Cardiac ventricle fibroblast (primary cell): ENCODE measurements at places on chromosomes 4 and X. TPM values are rescaled to one million over a fixed set of nuclear protein-coding genes. Genes with fewer than 3 reads are reported as not detected.

HAND2 gene
- total RNA-seq = 14.4 and 15.3 TPM in 2 replicates

IQCM gene
- not detected in 2 replicates for total RNA-seq

UGT2A1 gene
- not detected in 2 replicates for total RNA-seq

HEPH gene
- total RNA-seq = 47.3 and 52.1 TPM in 2 replicates

PDCL2 gene
- total RNA-seq = not detected in 2 replicates

PRKG2 gene
- 3.4 and 4.1 TPM in 2 replicates for total RNA-seq

NXF2 gene
- total RNA-seq = not detected in 2 replicates

CYBB gene
- under 0.01 TPM in 1 of 2 replicates, not detected in the other for total RNA-seq

PNCK gene
- 0.20 and 0.25 TPM in 2 replicates for total RNA-seq

ADAMTS3 gene
- total RNA-seq = 1.7 and 2.9 TPM in 2 replicates

SCRG1 gene
- 0.10 and 0.25 TPM in 2 replicates for total RNA-seq

NDP gene
- total RNA-seq = 0.31 and 1.4 TPM in 2 replicates
